ENCODE measurements at places on chromosomes 3 and 15.

- DNase-seq: peak; percentile 74
These were observed 7.1 kb downstream of the CELF6 start for GRCh38 chr15:72312605-72313447.

- no peak for DNase-seq
These were observed 25.4 kb upstream of the MBNL1 start for GRCh38 chr3:152243301-152243711.

- no peak for DNase-seq
These were observed 234.5 kb downstream of the ERC2 start for GRCh38 chr3:56233742-56234141.

DNA sequence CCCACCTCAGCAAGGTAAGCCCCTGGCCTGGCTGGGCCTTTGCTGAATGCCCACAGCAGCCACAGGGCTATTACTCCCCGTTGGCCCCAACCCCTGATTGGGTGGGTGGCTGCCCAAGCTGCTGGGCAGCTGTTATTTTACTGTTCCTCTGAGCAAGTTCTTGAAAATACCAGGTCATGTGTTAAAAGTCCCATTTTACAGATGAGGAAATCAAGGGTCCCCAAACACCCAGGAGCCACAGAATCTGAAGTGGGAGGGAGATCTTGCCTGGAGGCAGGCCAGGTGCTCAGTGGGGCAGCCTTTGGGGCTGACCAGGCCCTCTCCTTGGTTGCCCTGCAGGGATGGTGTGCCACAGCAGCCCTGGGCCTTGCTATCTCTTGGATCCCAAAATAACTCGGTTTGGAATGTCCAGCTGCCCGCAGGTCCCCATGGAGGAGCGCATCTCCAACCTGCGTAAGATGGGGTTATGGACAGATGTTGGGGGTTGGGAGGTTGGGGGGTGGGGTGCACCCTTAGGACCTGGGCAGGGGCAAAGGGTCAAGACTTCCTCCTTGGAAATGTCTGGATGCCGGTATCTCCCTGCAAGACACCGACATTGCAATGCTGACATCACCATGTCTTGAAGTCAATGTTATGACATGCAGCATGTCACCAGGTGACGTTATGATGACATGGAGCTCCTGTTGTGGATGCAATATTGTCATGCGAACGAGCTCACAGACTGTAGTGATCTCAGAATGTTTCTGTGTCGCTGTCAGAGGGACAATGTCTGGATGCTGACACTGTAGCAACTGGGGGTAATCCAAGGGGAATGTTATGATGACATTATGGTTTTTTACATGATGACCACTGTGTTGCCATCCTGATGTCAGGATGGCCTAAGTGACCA is 13.3 kb upstream of the CSPG4 start:
- DNase-seq: no peak

GRCh38 chr15:50192926-50193620 is 11.1 kb downstream of the SLC27A2 start:
- no peak for DNase-seq

- DNase-seq: no peak
These were observed 393.1 kb downstream of the PLOD2 start for GRCh38 chr3:145767909-145768308.

DNA sequence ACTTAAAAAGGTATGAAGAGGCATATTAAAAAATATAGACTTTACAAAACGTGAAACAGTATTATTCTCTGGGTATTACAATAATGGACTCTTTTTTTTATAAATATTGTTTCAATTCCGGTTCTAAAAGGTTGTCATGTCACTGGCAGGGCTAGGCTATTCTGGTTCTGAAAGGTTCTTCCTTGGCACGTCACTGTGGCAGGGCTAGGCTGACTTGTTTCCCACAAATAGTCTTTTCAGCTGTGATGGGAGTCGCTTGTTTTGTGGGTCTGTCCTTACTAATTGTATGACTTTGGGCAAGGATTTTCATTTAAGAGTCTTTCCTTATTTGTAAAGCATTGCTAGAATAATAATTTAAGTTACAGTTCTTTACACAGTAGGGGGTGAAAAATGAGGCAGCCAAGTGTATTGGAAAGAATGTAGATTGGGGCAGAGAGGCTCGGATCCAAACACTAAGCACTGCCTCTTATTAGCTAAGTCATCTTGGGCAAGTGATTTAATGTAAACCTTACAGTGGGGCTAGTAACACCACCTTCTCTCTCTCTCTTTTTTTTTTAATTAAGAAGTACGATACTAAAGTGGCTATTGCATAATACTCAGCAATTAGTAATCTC is 12.4 kb upstream of the MELTF start:
- no peak for DNase-seq

DNA sequence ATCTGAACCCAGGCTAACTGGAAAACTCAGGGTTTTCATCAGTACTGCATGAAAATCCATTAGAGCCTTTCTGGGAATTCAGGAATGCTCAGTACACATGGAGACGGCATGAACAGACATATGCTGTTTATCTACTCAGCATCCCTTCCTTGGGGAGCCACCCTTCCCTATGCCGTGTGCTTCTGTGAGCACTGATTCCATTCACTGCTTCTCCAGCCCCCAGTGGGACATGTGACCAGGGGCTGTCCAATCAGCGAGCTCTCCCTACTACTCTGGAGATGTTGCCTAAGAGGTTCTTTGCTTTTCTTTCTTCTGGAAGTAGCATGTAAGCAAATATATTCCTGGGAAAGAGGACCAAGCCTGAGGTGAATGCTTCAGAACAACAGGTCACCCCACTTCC is 5.6 kb upstream of the PCOLCE2 start:
- DNase-seq: no peak

GRCh38 chr3:158337110-158337509 is 227.2 kb downstream of the RSRC1 start:
- DNase-seq: no peak

- no peak for DNase-seq
These were observed 57.2 kb upstream of the KY start for GRCh38 chr3:134707908-134708597.

- DNase-seq: no peak
These were observed 91.8 kb upstream of the IQSEC1 start for GRCh38 chr3:13164893-13165492.

GRCh38 chr3:13574083-13574797 is 25.3 kb downstream of the FBLN2 start:
- no peak for DNase-seq

DNA sequence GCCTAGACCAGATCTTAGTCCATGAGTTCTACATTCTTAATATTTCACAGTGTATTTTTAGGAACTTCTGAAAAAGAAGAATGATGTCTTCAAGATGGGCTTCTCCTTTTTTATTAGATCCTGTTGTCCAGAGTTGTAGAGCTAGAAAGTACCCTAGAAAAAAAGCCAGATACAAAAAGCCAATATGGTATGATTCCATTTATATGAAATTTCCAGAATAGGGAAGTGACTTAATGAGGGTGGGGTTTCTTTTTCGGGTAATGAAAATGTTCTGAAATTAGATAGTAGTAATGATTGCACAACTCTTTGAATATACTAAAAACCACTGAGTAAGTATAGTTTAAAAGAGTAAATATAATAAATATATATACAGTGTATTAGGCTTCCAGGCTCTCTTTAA is 116.9 kb downstream of the NFKBIZ start:
- no peak for DNase-seq

GRCh38 chr15:101136381-101137268 is 115.2 kb downstream of the CHSY1 start:
- DNase-seq: no peak

DNA sequence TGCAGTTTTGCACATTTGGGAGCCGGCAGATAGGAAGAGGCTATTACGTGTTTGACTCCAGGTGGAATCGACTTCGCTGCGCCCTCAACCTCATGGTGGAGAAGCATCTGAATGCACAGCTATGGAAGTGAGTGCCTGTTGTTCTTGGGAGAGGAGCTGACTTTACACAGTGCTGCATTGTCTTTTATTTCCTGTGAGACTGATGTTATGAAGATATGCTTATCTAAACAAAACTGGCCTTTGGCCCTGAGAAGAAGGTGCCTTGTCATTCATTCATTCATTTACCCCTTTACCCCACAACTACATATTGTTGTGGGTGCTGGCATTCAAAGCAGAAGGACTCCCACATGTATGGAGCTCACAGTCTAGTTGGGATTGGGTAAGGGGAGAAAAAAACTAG is 32.6 kb downstream of the PSMD6 start:
- no peak for DNase-seq

GRCh38 chr15:100163961-100164360 is 177.8 kb downstream of the ADAMTS17 start:
- DNase-seq: no peak

- DNase-seq: no peak
These were observed 15.6 kb upstream of the FBXW12 start for GRCh38 chr3:48356419-48356818.

DNA sequence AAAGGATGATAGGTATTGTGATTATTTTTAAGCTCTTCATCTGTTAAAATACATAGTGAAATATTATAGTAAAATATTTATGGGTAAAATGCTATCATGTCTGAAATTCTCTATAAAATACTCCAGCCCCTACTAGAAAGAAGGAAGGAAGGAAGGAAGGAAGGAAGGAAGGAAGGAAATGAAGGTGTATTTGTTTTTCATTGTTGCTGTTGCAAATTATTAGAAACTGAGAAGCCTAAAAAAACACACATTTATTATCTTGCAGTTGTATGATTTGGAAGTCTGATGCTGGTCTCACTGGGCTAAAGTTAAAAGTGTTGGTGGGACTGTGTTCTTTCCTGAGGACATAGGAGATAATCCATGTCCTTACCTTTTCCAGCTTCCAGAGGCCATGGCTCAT is 47.6 kb upstream of the CLSTN2 start:
- no peak for DNase-seq

DNA sequence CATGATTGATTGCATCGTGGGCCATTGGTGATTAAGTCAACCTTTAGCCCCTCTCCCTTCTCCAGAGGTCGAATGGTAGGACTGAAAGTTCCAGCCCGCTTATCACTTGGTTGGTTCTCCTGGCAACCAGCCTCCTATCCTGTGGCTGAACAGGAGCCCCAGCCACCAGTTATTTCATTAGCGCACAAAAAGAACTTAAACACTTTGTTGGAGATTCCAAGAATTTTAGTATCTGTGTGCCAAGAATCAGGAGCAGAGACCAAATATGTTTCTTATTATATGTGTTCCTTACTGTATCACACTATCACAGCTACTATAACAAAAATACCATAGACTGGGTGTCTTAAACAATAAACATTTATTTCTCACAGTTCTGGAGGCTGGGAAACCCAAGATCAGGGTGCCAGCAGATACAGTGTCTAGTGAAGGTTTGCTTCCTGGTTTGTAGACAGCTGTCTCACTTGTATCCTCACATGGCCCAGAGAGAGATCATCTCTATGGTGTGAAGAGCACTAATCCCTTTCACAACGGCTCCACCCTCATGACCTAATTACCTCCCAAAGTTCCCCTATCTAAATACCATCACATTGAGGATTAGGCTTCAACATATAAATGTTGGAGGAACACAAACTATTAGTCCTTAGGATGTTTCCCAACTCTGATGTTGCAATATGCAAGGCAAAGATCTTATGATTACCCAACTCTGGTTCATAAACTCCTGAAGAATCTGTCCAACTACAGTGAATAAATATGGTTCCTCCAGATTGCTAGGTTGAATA is 30.5 kb upstream of the APH1B start:
- DNase-seq: no peak

GRCh38 chr15:68537097-68537496 is 41.7 kb upstream of the CORO2B start:
- DNase-seq: no peak

DNA sequence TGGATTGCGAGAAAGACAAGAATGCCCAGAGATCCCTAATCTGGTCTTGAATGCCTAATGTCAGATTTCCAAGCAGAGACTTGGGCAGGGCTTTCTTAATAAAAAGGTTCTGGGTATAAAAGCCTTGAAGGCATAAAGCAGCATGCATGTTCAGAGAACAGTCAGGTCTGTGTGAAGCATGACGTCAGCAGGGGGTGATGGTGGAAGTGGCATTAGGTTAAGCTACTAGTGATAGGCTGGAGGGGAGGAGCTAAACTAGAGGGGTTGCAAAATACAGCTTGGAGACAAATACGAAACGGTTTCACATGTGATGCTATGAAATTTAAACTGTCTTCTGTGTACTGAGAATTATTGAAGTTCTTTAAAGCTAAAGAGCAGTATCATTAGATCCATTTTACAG is 125.6 kb downstream of the VPS8 start:
- no peak for DNase-seq

- DNase-seq: no peak
These were observed 128.5 kb downstream of the MYRIP start for GRCh38 chr3:39937874-39938273.

DNA sequence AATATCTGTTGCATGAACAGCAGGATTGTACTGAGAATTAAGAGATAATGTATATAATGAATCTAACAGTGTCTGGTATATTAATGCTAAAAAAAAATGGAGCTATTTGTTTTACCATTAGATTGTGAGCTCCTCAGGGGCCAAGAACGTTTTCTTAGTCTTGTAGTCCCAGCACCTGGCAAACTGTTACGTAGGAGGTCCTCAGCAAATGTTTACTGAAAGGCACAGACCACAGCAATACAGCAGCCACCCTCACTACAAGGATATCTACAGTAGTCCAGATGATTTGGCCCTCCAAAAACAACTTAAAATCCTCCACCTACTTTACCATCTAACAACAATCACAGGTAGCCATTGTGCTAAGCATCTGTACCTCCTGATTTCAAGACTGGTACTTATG is 59.7 kb downstream of the MSL2 start:
- DNase-seq: no peak

GRCh38 chr15:34904527-34904926 is 65.0 kb downstream of the AQR start:
- DNase-seq: no peak

- no peak for DNase-seq
These were observed at the start of gene SPTBN5 for GRCh38 chr15:41893422-41894250. Gene SPTBN5 (minus strand): TSS chr15:41894053. CDS start chr15:41893497, 556 bp downstream.

GRCh38 chr3:177468816-177469215 is 271.5 kb upstream of the TBL1XR1 start:
- DNase-seq: no peak

DNA sequence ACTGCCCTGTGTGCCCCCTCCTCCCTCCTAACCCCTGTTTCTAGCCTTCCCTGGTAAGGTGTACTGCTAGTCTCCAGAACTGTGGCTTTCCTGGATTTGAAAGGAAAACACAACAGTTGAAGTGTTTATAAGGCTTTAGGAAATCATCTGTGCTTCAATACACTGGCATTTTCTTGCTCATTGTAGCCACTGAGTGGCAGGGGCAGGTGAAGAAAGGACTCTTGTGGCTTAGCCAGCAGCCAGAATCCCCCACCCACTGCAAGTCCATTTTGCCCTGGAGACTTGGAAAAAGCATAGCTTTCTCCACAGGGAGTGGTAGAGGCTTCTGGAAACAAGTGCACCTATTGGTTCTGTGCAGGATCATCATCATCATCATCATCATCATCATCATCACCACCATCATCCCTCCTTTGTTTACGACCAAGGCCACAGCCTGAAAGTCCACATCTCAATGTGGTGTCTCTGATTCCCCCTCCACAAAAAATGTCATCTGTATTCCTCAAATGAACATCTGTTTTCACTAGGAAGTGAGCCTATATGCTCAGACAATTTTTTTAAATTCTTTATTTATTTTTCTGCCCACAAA is 33.4 kb downstream of the AQP9 start:
- no peak for DNase-seq

All from cerebellum (tissue), 4 donors.